Stimulated activated effector memory CD8-positive, alpha-beta T cell treated with anti-CD3 and anti-CD28 coated beads, Interleukin-12 subunit alpha, Interleukin-12 subunit beta, amount 100 ng/mL, for 72 hours (primary cell): ENCODE measurements at places on chromosomes 12 and 14.

- no peak for DNase-seq
Measured at GRCh38 chr14:20400965-20401593, 12.2 kb downstream of the TEP1 start.

DNA sequence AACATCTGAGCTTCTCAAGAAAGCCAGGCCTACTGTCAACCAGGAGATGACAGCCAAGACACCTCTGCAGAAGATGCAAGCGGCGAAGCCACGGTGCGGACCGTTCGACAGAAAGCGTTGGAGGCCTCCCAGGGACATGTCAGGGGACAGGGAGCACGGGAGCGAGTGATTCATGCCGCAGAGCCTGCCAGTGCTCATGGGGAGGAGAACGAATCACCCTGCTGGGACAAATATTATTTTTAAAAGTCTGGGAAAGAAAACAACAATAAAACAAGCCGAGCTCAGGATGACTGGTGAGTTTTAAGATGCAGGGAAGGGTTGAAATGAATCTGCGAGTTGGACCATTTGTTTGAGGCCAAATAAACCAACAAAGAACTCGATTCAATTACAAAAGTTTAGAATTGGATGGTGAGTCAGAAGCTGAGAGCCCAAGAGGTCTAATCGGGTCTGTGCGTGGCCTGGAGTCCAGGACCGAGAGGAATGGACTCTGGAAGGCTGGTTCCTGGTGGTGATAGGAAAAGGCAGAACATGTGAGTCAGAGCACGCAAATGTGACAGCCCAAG lies 91.0 kb downstream of the RBM19 start:
- DNase-seq = no peak

- no peak for DNase-seq
Measured at GRCh38 chr12:7844116-7844515, 28.6 kb downstream of the SLC2A14 start.

GRCh38 chr14:50417853-50418252 lies 21.2 kb upstream of the CDKL1 start:
- DNase-seq = no peak

DNA sequence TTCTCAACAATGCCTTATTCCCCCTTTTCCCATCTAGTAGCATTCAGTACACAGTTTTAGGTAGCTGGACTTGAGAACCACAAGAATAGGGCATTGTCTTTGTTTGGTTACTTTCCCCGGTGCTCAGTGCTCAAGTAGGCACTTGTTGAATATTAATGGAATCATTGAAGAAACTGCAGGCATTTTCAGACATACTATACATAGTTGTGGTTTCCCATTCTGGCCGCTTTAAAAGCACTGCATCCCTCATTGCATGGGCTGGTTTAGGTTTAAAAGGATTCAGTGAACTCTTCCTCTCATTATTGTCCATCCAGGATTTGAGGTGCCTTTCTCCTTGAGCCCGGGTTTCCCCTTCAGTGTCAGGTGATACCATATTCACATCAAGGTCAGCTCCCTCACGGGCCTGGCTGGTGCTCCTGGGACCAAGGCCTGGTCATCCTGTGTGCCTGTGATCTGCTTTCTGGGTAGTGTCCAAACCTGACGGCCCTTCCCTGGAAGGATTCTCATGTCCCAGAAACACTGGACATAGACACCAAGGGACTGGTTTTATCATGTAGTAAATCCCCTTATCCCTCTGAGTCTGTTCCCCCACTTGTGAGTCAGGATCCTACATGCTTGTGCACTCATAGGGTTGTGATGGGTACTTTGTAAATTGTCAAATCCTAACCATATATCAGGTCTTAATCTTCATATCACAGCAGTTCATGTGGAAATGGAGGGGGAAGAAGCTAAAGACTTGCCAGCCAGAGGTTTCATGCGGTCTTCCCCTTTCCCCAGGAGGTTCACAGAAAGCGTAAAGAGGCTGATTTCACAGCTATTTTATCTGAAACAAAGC lies 7.4 kb downstream of the TCP11L2 start:
- no peak for DNase-seq

- no peak for DNase-seq
Measured at GRCh38 chr12:52540531-52540930, 12.4 kb downstream of the KRT71 start.

DNA sequence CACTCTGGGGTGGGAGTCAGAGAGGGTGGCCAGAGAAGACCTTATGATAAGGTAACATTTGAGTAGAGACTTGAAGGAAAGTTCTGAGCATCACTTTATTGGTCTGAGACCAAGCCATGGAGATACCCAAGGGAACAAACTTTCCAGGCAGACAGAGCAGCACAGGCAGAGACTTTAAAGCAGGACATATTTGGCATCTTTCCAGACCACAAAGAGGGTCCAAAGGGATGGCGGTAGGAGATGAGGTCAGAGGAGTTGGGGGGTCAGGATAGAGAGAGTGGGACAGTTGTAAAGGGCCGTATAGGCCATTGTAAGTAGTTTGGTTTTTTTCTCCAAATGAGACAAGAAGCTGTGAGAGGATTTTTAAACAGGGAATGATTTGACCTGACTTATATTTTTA lies 344.4 kb downstream of the SEC23A start:
- DNase-seq = no peak

- no peak for DNase-seq
Measured at GRCh38 chr14:103443111-103443510, 57.9 kb downstream of the MARK3 start.
